ENCODE measurements at places on chromosomes 11 and 22. TPM values are rescaled to one million over a fixed set of nuclear protein-coding genes. Genes with fewer than 3 reads are reported as not detected.

The FAM111A gene
- total RNA-seq, result 166 TPM

The SLC22A12 gene
- total RNA-seq, result not detected

The OR5P2 gene
- not detected for total RNA-seq

The OVCH2 gene
- not detected for total RNA-seq

The TMEM123 gene
- total RNA-seq, result 505 TPM

The SLC22A6 gene
- total RNA-seq, result not detected

The OR52N2 gene
- not detected for total RNA-seq

The UBE4A gene
- total RNA-seq, result 40.6 TPM

The SLC22A9 gene
- total RNA-seq, result not detected

The TNNI2 gene
- not detected for total RNA-seq

The OR4C6 gene
- not detected for total RNA-seq

The APOA4 gene
- total RNA-seq, result not detected

The MOB2 gene
- 53.3 TPM for total RNA-seq

The SLC7A4 gene
- total RNA-seq, result not detected

The ANO9 gene
- 107 TPM for total RNA-seq

The TOB2 gene
- 33.4 TPM for total RNA-seq

The ART5 gene
- not detected for total RNA-seq

The SLC17A6 gene
- not detected for total RNA-seq

The MUS81 gene
- total RNA-seq, result 78.8 TPM

The TPBGL gene
- 0.25 TPM for total RNA-seq

The CCDC73 gene
- not detected for total RNA-seq

The TRIM3 gene
- total RNA-seq, result 7.5 TPM

The BACE1 gene
- 0.72 TPM for total RNA-seq

The SAA4 gene
- total RNA-seq, result not detected

The KMT5B gene
- 29.3 TPM for total RNA-seq

The ALG9 gene
- total RNA-seq, result 22.0 TPM

The IFTAP gene
- total RNA-seq, result 1.3 TPM

The PHOX2A gene
- total RNA-seq, result not detected

The FXYD6 gene
- total RNA-seq, result not detected

The ZPR1 gene
- 54.3 TPM for total RNA-seq

The CCDC81 gene
- total RNA-seq, result 0.50 TPM

The KIF18A gene
- 21.5 TPM for total RNA-seq

The ADAMTS8 gene
- not detected for total RNA-seq

The C22orf23 gene
- total RNA-seq, result not detected

The HOATZ gene
- not detected for total RNA-seq

The NEFH gene
- 1.5 TPM for total RNA-seq

The TSSK2 gene
- total RNA-seq, result not detected

The ANO1 gene
- not detected for total RNA-seq

The SNX32 gene
- 2.2 TPM for total RNA-seq

The FAM227A gene
- total RNA-seq, result not detected

The LRRC32 gene
- total RNA-seq, result 2.7 TPM

The RCOR2 gene
- total RNA-seq, result 0.30 TPM

The PACS1 gene
- 109 TPM for total RNA-seq

The PLEKHB1 gene
- total RNA-seq, result 13.6 TPM

The PICALM gene
- total RNA-seq, result 119 TPM

The NCAPD3 gene
- total RNA-seq, result 92.7 TPM

The OR4A16 gene
- total RNA-seq, result not detected

The OR2D2 gene
- not detected for total RNA-seq

The SCUBE2 gene
- total RNA-seq, result not detected

The PAFAH1B2 gene
- total RNA-seq, result 48.4 TPM
